ENCODE measurements at places on chromosomes 13 and 19.

DNA sequence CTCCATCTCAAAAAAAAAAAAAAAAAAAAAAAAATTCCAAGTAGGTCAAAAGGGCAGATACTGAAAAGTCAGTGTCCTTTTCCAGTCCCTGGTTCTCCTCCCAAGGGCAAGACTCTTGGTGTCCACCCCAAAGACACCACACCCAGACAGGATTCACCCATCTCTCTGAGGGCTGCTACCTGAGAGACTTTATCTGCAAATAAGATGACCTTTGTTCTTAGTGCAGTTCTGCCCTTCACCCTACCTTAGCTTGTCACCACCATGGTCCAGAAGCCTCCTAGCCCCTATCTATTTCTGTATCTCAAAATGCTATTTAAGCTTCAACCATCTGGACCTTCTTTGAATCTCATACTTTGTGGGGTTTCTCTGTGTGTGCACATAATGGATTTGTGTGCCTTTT, 4.2 kb upstream of the FBXO27 start:
- DNase-seq = no peak

- no peak for DNase-seq
Measured at GRCh38 chr13:32746474-32746873, 160.2 kb downstream of the PDS5B start.

DNA sequence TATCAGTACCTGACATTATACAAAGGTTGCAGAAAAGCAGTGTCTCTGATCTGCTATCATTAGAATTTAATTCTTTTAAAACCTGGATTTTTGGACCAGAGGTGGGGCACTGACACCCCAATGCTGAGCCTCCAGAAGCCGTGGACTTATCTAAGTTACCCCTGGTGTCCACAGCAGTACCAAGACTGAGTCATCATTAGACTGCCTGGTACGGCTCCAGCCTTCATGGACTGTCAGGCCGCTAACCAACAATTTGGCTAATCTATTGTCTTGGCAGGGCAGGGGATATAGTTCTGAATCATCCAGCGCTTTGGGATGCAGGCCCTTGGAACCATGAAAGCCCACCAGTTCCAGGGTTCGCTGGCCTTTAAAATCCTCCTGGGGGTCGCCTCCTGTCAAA, 78.3 kb downstream of the TSHZ3 start:
- no peak for DNase-seq

DNA sequence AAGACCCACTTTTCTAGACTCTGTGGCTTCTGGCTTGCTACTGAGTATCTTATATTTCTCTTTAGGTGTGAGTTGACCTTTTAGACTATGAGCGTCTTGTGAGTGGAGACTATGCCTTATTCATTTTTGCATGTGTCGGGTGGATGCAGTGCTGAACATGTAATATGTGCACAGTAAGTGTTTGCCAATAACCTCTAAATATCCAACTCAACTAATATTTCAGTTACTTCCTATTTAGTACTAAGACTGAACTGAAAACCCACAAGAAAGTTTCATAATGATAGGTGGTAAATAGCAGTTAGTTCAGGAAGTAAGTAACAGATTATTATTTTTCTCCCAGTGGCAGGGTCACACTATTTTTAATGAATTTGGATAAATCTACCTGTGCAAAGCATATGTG, 269.3 kb downstream of the KCNRG start:
- DNase-seq = no peak

GRCh38 chr13:101127741-101128353, 288.5 kb downstream of the NALCN start:
- peak; percentile 63 for DNase-seq

DNA sequence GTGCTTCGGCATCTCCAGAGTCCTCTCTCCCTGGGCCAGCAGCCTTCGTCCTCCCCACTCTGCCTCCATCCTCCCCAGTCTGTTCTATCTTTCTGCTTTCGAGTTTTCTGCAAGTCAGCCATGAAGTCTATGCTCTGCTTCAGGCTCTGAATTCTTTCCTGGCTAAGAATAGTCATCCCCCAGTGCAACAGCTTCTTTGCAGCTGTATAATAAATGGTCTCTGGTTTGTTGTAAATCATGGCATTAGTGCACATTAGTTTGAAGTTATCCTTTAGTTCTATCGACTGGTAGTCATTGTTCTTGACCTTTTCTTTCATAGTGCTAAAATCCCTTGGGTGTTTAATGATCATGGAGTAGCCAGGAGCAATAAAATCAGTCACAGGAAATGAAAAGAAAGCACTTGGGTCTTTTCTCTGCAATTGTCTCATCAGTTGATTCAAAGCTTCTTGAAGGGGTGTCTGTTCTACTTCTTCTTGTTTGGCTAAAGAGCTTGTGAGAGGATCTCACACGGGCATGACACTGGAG, 46.2 kb upstream of the SOX21 start:
- no peak for DNase-seq

DNA sequence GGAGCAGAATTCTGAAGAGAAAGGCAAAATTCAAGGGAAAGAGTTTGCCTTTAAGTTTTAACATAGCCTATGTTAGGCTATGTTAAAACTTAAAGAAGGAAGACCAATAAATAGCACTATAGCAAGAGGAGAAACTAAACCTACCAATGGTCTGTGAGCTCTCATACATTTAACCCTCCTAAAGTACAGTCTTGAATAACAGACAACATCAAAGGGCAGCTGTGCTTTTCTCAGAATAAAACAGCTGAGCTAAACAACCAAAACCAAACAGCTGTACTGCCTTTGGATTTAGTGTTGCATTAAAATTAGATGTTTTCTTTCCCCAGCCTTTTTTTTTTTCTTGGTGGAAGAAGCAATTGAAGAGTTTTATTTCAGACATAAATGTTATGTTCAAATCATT, 34.0 kb downstream of the KLF5 start:
- no peak for DNase-seq

DNA sequence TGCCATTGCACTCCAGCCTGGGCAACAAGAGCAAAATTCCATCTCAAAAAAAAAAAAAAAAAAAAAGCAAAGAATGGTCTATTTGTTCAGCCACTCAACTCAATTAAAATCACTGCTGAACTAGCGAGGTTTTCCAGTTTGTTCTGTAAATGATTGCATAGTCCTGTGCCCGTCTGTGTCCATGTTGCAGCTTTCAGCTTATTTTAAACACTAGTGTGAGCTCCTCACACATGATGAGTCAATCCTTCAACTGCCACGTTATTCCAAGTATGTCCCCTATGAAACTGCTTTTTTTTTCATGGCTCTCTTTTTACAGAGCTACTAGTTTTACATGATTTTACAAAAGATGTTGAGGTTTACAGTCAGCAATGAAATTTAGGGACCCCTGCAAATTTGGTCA, 12.2 kb downstream of the SUGP2 start:
- no peak for DNase-seq

- DNase-seq = peak; percentile 30
Measured at GRCh38 chr13:84668637-84669036, 786.4 kb upstream of the SLITRK1 start.

- no peak for DNase-seq
Measured at GRCh38 chr13:80055847-80056246, 285.1 kb downstream of the SPRY2 start.

- DNase-seq = peak; percentile 40
Measured at GRCh38 chr13:75357576-75358289, 124.2 kb downstream of the TBC1D4 start.
